ENCODE measurements at places on chromosomes 4 and X. TPM values are rescaled to one million over a fixed set of nuclear protein-coding genes. Genes with fewer than 3 reads are reported as not detected.

DNA sequence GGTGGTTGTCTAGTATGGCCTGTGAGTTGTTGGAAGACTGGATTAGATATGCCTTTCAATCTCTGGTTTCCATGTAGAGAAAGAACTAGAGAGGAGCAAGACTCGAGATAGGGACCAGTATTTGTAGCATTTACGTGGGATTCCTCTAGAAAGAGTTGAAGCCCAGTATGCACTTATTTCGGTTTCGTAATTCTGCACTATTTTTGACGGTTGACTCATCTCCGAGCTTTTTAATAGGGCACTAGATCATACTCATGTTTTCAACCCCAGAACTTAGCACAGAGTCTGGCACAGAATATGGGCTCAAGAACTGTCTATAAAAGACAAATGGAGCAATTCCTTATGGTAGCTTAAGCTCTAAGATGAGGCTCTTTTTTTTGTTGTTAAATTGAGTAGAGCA is 15.7 kb downstream of the HELT start:
- no peak overlapping the region for H3K4me3 ChIP-seq
- no peaks in the 10 kb centered on the region for H3K27me3 ChIP-seq
- H3K27ac ChIP-seq = no peak overlapping the region
- no peaks in the 10 kb centered on the region for H3K36me3 ChIP-seq

DNA sequence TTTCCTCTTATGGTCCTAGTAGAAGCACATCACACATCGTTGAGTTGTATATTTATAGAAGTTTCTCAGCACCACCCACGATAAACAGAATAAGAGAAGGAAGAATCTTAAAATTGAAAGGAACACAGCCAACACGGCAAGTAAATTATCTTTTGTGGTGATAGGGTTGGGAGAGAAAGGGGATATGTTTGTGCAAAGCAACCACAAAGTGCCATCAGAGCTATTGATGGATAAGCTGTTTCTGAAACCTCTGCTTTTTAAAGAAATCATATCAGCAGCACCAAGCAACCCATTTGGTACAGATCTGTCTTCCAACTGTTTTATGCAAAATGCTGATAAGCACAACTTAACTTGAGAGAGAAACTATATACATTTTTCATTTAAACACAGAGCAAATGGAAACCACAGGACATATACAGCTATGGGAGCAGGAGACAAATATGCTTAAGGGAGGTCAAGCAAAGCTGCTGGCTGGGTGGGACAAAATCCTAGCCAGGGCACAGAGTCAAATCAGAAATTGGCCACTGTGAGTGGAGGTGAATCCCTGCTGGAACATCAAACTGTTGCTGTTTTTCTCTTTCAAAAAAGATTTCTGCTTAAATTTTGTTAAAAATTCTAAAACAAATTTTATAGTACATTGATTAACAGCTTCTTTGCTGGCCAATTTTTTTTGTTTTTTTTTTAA is 194.0 kb upstream of the HHIP start:
- H3K27ac ChIP-seq = no peak overlapping the region
- no peak overlapping the region for H3K4me3 ChIP-seq
- H3K4me1 ChIP-seq = no peaks in the 10 kb centered on the region
- no peak for DNase-seq

DNA sequence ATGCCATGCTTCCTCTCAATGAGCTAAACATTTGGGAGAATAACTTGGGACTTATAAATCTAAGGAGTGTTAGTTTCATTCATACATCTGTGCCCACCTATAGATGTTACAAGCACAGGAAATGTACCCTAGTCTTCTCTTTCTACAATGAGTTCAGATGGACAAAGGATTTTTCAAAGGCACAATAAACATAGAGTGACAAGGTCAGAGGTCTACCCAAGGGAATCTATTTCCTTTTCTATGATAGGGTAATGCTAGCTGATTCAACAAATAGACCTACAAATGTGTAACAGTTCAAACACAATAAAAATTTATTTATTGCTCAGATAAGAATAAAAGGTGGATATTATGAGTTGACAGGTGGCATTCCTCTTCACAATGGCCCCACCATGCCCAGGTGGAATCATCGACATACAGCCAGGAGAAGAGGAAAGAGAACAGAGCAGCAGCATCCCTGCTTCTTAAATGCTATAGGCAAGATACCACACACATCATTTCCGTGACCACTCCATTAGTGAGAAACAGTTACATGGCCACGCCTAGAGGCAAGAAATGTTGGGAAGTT is 421.8 kb downstream of the HNRNPD start:
- no peaks in the 10 kb centered on the region for H3K27me3 ChIP-seq
- H3K27ac ChIP-seq = no peak overlapping the region
- no peak for DNase-seq
- no peaks in the 10 kb centered on the region for H3K4me1 ChIP-seq

- no peaks in the 10 kb centered on the region for H3K36me3 ChIP-seq
- H3K27me3 ChIP-seq = no peaks in the 10 kb centered on the region
- no peak for DNase-seq
- H3K4me1 ChIP-seq = no peaks in the 10 kb centered on the region
- H3K4me3 ChIP-seq = no peak overlapping the region
These were observed 82.5 kb downstream of the ARHGEF9 start for GRCh38 chrX:63702556-63702955.

Gene SPACA5
- total RNA-seq = not detected
